ENCODE measurements at places on chromosomes 5 and 9.
A peak's percentile ranks its signal among the peaks of the same experiment; 100 is the strongest.

- peak; percentile 72 for DNase-seq
Observed at GRCh38 chr9:107422189-107423185, 67.1 kb downstream of the KLF4 start.

- DNase-seq, result no peak
Observed at GRCh38 chr5:8383616-8384015, 514.7 kb downstream of the MTRR start.

- no peak for DNase-seq
Observed at GRCh38 chr5:11792621-11793020, 111.6 kb downstream of the CTNND2 start.

DNA sequence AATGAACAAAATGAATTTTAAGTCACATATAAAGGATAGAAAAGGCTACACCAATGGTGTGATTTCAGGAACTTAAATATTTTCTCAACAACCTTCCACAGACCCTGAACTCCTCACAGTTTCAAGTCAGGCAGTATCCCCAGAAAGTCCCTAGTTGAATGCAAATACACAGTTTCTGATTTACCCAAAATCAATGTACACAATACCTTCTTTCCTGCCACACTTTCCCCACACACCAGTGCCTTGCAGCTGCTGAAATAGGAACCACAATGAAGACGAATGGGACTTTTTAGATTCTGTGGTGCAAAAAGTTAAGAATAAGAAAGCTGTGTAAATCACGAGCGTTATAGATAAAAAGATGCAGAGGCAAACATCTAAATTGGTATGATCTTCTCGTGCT, 552.4 kb upstream of the MEF2C start:
- no peak for DNase-seq

GRCh38 chr9:112355427-112355897, 22.0 kb upstream of the PTBP3 start:
- no peak for DNase-seq

GRCh38 chr5:67453111-67453905, 256.7 kb upstream of the CD180 start:
- DNase-seq, result peak; percentile 16

DNA sequence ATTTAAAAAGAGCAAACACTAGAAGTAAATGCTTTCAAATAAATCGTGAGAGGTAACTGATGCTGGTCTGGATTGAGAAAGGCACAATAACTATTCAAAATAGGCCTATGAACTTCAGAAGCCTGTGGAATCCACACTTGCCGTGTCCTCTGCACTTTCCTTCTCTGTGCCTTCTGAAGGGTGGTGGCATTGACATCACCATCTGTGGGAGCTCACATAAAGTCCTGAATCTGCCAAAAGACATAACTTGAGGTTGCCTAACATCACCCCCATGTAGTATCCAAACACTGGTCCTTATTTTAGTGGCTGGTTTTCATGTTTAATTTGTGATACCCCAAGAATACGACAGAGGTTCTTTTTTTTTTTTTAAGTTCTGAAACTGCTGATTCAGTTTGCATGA, 59.8 kb downstream of the IRF1 start:
- no peak for DNase-seq

GRCh38 chr9:89025553-89025952, 34.3 kb downstream of the S1PR3 start:
- no peak for DNase-seq

DNA sequence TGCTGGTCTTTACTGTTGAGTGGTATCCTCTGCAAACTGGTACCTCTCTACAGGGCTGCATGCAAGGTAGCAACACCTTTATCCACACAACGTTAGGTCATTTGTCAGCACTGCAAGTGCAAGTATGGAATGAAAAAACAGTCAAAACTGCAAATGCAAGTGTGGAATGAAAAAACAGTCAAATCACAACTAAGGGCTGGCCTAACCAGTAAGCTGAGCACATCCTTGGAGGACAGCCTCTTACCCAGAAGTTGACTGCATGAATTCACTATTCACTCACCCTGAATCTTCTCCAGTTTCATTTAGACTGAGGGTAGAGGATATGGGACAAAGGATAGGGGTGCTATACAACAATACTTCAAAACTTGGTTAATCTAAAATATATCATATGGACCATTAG, 158.4 kb downstream of the PPP2R2B start:
- no peak for DNase-seq

DNA sequence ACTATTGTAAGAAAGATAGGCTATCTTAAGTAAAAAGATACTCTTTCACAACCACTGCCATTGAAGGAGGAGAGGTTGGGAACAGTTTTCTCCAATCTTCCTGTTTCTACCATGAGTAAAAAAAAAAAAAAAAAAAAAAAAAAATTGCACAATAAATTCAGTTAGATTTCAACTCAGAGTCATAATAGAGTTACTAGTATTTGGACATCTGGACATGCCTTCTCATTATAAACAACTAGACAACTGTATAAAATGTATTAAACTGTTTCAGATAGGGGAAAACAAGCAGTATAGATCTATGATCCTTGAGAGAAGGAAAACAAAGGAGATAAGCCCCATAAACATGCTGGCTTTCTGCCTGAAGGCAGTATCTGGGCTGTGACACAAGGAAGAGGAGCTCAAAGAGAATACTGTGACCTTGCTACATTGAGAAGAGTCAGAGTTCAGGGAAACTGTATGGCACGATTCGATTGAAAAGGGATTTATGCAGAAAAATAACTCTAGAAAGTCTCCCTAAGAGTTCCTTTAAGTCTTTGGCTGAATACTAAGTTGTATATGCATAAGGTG, 249.2 kb upstream of the POU5F2 start:
- no peak for DNase-seq

- peak; percentile 57 for DNase-seq
Observed at GRCh38 chr5:159286420-159287035, 23.4 kb downstream of the UBLCP1 start.

DNA sequence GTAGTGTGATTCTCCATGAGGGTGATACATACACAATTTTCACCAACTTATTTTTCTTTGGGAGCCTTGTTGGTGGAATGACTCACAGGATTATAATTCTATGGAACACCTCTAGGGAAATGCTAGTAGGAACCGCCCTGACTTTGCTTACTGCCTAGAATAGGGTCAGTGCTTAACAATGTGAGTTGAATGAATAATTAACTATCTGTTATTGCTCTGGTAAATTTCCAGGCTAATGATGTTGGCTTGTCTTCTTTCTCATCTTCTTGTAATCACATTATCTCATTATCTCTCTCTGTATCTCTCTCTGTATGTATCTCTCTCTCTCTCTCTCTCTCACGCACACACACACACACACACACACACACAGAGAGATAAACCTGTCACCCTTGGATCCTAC, 291.1 kb downstream of the TRIM32 start:
- no peak for DNase-seq
